ENCODE measurements at places on chromosomes 11 and 22.

DNA sequence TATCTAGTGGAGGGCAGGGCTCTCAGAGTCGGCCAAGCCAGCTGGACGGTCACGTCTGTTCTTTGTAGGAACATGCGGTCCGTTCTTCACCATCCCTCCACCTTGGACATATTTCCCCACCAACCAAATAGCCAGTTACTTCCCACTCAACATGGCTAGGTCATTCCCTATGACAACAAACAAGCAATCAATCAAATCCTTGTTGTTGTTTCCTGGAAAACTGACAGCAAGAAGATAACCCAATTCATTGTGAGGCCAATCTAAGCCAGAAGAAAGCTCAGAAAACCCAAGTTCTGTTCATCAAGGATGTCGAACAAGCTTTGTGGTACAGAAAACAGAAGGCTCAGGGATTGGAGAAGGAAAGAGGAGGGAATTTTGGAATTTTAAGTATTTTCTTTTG lies 10.9 kb downstream of the PLAAT5 start:
- no peak for DNase-seq

GRCh38 chr11:31655483-31655882 lies 145.9 kb downstream of the ELP4 start:
- no peak for DNase-seq

DNA sequence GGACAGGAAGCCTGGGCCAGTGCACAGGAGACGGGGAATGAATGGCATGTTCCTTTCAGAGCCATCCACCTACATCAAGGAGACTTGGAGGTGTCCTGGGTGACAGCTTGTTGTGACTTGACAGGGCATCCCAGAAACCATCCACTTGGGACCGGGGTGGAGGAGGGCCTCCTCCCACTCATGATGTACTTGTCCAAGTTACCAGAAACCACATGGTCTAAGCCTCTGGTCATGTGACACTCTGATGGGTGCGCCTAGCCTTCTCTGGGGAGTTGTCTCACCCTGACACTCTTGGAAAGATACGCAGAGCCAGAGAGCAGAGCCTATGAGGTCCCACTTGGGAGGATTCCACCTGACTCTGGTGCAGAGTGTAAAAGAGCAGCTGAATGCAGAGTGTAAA lies 21.6 kb upstream of the FXYD6 start:
- DNase-seq, result no peak

GRCh38 chr11:15101072-15101709 lies 13.5 kb upstream of the INSC start:
- DNase-seq, result no peak

DNA sequence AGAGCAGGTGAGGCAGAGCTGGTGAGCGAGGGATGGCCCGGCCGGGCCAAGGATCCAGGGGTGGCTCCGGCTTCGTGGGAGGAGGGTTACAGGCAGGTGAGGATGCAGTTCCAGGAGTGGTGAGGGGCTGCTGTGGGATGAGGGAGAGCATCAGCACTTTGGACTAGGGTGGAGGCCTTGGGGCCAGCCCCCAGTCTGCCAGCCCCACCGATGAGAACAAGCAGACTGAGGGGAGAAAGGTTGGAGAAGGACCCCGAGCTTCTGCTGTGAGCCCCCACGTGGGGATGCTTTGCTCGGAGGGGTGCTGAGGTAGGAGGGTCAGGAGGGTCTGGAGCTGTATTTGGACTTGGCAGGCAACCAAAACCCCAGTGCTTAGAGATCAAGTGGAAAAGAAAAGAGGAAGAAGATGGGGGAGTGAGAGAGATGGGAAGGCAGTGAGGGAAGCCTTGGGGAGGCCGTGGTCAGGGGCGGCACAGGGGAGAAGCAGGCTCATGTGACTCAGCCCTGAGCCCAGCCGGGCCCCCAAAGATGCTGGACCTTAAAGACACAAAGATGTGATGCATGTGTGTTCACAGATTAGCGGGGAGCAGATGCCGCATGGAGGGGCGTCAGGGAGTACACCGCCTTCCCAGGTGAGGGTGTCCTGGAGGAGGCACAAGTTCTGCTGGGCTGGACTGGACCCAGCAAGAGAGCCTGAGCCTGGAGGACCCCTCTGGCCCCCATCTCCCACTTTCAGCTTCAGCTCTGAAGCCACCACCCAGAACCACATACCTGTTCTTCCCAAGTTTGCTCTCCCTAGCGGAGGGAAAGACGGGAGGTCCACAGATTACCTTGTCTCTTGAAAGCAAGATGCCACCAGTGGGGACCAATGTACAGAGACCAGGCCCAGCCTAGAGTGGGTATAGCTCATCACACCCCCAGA lies 91.3 kb downstream of the CDKN1C start:
- no peak for DNase-seq

GRCh38 chr11:69154211-69154913 lies 1.4 kb upstream of the SMIM38 start:
- DNase-seq, result no peak

DNA sequence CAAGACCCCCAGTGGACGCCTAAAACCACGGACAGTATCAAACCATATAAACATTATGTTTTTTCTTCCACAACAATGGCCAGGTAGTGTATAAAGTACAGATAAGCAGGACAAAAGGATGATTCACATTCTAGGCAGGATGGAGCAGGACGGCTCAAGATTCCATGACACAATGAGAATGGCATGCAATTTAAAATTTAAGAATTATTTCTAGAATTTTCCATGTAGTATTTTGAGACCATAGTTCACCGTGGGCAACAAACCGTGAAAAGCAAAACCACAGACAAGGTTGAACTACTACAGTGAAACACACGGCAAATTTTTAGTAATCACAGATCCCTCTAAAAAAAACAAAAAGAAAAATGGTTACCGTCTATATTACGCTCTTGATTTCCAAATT lies 7.5 kb downstream of the NARS2 start:
- DNase-seq, result no peak

DNA sequence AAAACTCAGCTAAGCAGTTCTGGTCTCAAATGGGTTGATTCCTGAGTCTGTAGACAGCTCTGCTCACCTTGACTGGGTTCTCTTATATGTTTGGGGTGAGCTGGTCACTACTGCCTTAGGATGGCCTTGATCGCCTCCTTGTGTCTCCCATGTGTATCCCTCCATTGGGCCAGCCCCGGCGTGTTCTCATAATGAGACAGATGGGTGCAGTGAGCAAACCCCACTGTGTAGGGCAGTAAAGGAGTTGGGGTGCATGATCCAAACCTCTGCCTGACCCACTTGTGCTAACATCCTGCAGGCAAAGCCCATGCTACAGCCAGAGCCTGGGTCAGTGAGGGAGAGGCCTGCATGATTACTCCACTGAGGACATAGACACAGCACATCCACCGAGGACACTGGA lies 657.6 kb downstream of the BRD1 start:
- DNase-seq, result no peak

- no peak for DNase-seq
Observed at GRCh38 chr22:44391481-44392445, 79.0 kb upstream of the SHISAL1 start.

GRCh38 chr11:84899740-84900139 lies 727.4 kb downstream of the DLG2 start:
- no peak for DNase-seq

- no peak for DNase-seq
Observed at GRCh38 chr22:38219632-38220031, 17.8 kb downstream of the MAFF start.

GRCh38 chr11:2940147-2940920 lies 11.1 kb upstream of the PHLDA2 start:
- no peak for DNase-seq

GRCh38 chr11:109205312-109205711 lies 216.7 kb upstream of the C11orf87 start:
- DNase-seq, result no peak

- DNase-seq, result no peak
Observed at GRCh38 chr22:44581096-44581435, 83.0 kb upstream of the RTL6 start.

DNA sequence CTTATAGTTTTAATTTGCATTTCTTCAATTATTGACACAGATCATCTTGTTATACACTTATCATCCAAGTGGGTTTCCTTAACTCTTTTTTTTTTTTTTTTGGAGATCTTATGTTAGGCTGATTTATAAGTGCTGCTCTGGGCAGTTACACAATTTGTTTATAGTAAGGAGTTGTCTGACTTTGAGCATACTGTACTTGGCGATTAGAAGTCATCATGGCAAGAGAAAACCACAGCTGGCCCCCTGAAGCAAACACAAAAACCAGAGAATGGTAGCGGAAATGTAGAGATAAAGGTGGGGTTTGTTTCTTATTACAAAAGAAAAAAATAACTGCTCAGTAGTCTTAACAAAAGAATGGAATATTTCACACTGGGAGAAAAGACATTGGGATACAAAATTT lies 292.6 kb downstream of the SWAP70 start:
- no peak for DNase-seq

DNA sequence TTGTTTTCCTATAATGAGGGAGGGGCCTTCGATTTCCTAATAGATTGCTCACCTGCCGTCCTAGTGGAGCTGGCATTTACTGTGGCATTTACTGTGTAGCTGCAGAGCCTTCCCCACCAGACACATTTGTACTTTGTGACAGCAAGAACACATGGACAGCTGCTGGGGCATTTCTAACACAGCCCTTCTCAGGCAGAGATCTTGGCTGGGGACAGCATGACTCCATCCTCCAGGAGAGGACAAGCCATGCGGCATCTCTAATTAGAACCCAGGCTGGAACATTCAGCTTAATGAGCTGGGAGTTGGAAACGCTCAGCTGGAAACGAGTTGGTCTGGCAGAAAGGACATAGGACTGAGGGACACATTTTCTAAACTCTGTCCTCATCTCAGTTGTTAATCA lies 887.5 kb downstream of the NTM start:
- DNase-seq, result no peak

GRCh38 chr22:33811686-33812085 lies 108.6 kb downstream of the LARGE1 start:
- DNase-seq, result no peak

DNA sequence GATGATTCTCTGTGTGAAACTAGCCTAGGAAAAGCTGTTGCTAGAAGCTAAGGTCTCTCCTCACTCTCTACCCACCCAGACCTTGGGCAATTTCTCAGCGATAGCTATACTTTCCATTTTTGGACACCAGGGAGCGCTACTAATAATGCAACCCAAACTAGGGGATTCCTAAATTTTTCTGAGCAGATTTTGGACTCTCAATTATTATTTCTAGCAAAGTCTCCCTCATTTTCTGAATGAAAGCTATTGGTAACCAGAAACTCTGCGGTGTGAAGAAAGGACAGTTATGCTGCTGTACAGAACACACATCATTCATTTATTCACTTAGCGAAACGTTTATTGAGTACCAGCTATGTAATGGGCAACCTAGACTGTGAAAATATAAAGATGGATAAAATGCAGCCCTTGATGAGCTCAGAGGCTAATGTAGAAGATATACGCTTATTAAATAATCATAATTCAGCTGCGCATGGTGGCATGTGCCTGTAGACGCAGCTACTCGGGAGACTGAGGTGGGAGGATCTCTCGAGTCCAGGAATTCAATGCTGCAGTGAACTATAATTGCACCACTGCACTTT lies 6.1 kb upstream of the STIM1 start:
- no peak for DNase-seq

DNA sequence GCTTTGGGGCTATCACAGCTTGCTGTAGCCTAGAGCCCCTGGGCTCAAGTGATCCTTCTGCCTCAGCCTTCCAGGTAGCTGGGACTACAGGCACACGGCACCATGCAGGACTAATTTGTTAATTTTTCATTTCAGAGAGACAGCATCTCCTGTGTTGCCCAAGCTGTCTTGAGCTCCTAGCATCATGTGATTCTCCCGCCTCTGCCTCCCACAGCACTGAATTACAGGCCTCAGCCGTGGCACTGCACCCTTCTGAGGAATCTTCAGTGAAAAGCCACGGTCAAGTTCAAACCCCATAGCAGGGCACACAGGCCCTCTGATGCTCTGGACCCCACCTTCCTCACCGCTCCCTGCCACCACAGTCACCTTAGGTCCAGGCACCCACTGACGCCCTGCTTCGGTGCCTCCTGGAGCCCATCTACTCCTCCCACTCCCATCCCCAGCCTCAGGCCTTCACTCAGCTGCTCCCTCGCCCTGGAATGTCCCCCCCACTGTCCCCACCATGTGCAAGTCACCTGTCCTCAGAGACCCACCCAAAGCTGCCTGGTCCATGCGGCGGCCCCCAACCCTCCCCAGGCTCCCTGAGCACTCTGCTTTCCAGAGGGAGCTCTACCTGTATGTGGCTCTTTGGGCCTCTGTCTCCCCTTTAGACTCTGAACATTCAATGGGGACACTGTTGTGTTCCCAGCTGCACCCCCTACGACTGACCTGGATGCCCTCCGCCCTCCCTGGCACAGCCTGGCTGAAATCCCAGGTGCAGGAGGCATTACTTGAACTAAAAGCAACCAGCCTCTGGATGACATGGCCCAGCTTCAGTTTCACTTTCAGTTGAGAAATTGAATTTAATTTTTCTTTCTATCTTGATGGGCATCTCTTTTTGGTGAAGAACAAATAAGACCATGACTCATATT lies 1.6 kb downstream of the APOL2 start:
- no peak for DNase-seq

GRCh38 chr11:42012271-42012670 lies 552.8 kb upstream of the LRRC4C start:
- DNase-seq, result no peak

DNA sequence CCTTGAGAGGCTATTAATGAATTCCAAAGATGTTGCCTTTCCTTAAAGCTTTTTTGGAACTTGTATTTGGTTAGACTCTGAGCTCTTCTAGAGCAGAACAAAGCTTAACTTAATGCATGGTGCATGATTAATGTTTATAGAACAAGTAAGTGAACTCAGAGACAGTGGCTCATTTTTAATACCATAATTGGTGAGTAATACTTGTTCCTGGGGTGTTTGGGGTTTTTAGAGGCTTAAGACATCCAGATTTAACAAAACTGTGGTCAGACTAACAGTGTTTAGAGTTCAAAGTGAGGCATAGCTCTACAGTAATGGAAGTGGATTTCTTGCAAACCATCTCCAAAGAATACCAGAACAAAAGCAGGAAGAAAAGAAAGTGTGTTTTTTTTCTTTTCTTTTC lies 73.7 kb upstream of the CTSC start:
- DNase-seq, result no peak

DNA sequence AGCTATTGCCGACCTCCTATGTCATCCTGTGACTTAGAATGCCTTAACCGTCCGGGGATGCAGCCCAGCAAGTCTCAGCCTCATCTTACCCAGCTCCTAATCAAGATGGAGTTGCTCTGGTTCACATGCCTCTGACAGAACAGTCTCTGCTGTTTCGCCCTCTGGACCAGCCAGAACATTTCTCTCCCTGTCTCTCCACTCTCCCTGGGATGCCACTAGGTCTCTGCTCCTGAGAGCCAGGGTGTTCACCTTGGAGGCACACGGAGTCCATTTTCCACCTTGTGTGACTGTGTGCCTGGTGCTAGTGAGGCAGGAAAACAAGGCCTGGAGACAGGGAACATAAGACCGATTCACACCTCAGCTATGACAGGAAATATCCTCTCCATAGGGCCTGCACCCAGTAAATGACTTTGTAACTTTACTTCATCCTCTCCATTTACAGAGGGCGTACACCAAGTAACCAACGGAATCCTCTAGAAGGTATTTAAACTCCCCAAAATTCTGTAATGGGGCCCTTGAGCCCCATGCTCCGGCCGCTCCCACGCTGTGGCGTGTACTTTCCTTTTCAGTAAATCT lies 16.8 kb upstream of the B4GALNT4 start:
- DNase-seq, result no peak

Data from T-helper 1 cell (primary cell).